Lower leg skin (tissue), 4 donors: ENCODE measurements at places on chromosomes 6 and 20. TPM values are rescaled to one million over a fixed set of nuclear protein-coding genes. Genes with fewer than 3 reads are reported as not detected.
A peak's percentile ranks its signal among the peaks of the same experiment; 100 is the strongest.

The SLC44A4 gene
- 2.1 TPM for total RNA-seq

The BPHL gene
- total RNA-seq, result 30.4 TPM

The TAP1 gene
- total RNA-seq, result 107 TPM

The PPIL4 gene
- 28.1 TPM for total RNA-seq

The PRL gene
- not detected for total RNA-seq

The SLC22A7 gene
- not detected for total RNA-seq

The ARG1 gene
- total RNA-seq, result 239 TPM

The ZBP1 gene
- total RNA-seq, result not detected

The RBM24 gene
- total RNA-seq, result 0.22 TPM

The BPIFB1 gene
- total RNA-seq, result not detected

The COL11A2 gene
- total RNA-seq, result 0.16 TPM

DNA sequence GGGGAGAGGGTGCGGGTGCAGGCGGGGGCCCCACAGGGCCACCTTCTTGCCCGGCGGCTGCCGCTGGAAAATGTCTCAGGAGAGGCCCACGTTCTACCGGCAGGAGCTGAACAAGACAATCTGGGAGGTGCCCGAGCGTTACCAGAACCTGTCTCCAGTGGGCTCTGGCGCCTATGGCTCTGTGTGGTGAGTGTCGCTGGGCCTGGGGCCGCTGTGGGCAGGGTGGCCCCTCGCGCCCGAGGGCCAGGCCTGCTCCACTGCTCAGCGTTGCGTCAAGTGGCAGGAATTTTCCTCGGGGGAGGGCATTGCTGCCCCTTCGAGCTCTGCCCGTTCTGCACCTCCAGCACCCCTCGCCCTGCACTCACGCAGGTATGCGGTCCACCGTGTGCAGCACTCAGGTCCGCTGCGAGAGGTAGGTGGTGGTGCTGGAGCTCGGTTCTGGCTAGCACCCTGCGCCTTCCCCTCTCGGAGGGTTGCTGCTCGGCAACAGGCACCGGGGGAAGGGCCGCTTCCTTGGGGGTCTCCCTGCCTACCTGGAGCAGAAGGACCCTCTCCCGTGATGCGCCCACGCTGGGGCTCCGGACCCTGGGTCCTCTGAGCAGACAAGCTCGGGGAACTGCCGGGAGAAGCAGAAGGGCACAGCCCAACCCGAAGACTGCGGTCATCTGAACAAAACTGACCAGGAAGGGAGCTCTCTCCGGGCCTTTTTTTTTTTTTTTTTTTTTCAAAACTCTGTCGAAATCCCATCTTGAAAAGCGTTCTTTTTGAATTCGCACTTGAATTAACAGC, 674 bp downstream of the MAPK14 start:
- DNase-seq, result peak; percentile 90

DNA sequence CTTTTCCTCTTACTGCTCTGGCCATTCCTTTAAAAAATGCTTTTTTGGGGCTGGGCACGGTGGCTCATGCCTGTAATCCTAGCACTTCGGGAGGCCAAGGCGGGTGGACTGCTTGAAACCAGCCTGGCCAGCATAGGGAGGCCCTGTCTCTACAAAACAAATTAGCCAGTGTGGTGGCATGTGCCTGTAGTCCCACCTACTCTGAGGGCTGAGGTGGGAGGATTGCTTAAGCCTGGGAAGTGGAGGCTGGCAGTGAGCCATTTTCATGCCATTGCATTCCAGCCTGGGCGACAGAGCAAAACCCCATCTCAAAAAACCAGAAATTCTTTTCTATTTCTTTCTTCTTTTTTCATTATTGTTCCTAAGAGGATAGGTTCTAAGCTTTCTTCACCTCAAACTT, 36.9 kb upstream of the RNF144B start:
- DNase-seq, result no peak

DNA sequence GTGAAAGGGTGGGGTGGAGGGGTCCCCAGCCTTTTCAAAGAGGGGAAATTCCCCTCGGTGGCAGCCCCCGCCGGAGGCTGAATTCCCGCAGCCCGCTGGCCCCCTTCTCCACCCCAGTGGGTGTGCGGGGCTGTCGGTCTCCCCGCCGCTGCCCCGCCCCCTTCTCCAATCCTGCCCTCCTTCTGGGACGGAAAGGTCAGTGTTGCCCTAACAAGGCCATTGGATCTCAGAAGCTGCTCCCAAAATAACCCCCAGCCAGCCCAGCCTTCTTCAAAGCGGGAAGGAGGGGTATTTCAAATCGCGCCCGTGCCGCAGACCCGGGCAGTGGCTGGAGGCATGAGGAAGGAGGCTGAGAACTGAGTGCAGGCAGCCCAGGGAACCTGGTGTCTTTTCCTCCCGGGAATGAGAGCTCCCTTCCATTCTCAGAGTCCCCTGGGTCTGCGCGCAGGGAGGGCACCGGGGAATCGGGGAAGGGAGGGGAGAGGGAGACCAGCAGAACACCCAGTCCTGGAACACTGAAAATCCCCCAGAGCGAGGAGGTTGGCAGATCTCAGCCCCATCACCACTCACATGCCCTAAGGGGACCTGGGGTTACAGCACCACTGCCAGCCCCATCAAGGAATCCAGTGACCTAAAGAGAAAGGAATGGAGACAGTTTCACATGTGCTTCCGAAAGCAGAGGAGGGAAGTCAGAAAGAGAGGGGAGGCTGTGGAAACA, at the start of gene JPH2:
JPH2 (minus strand) TSS at position 135 of the 718 bp plus-strand sequence. CDS start 483 bp downstream, outside the sequence.
- DNase-seq, result peak; percentile 33

GRCh38 chr6:81362246-81362645, 390.2 kb downstream of the TENT5A start:
- DNase-seq, result no peak

DNA sequence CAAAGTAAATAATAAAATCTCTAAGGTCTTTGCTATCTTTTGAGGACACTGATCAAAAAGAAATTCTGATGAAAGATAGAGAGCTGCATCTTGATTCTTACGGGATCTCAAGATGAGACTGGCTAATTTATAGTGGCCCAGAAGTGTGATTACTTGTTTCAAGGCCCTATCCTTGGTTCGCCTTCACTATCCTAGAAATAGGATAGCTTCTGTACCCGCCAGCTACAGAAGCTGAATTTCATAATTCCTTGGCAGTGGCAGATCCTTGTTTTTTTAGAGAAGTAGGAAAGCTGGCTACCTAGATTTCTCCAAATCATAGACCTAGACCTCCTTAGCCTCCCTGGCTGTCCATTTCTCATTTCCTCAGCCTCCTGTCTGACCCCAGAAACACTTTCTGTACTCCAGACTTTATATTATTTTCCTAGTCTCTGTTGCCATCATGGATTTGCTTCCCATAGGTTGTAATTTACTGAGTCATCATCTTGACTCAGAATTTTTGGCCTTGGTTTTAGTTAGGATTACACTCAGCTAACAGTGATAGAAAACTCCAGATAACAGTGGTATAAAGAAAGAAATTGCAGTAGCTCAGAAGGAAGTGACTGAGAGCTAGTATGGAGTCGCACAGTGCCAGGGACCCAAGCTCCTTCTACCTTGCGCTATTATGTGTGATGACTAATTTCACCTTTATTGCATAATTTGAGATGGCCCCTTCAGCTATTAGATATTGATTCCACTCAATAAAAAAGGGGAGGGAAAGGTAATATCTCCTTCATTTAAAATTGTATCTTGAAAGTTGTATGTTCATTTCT, 27.7 kb downstream of the PHF3 start:
- no peak for DNase-seq

DNA sequence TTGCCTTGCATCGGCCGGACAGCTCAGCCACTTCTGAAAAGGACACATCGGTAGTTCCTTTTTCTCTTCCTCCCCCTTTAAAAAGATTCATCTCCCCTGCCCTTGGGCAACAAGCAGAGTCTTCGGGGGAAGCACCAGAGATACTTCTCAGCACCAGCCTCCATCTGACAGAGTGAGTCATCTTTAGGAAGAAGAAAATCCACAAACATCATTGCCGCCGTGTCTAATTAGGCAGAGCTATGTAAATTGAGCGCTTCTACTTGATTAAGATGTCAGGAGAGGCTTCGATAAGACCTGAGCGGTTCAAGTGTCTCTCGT, 186.4 kb downstream of the TAF4 start:
- DNase-seq, result no peak

DNA sequence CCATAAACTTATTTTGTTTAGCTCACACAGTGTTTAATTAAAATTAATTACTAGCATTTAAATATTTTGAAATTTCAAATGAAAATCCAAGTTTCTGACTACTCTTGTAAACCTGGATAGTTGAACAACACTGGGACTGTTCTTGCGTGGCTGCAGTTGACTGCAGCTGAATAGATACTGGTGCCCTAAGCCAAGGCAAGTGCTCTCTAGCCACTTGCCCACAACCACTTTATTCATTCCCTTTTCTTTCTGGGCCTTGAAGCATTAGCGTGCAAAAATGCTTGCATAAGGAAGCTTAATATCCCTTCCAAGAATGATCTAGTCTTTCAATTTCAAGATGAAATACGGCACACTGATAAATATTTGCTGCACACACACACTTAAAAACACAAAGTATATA, 676.0 kb upstream of the MARCKS start:
- DNase-seq, result no peak

- no peak for DNase-seq
These were observed 7.5 kb downstream of the HSPA12B start for GRCh38 chr20:3739926-3740451.

DNA sequence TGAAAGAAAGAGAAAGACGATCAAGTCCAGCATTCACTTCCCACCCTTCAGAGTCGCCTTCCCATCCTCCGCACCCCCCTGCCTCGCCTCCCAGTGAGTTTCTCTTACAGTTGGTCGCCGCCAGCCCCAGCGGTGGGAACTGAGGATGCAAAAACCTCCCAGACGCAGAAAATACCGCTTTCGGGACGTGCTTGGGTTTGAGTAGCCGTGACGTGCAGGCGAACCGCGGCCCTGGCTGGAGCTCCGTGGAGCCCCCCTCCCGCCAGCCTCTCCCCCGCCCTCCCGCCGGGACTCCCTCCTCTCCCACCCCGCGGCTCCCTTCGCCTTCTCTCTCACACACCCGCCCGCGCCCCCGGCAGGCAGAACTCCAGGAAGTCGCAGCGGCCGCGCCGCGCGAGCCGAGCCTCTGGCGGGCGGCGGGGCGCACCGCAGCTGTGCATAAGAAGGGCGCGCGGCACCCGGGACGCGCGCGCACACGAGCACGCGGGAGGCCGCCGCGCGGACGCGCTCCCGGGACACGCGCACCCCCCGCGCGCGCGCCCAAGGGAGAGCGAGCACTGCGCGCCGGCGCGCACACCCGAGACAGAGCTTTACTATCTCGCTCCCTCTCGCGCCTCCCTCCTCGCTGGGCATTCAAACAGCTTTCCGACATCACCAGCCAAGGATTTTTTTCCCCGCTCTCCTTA, at the start of gene ADGRB3:
ADGRB3 (plus strand) TSS at position 557 of the 686 bp plus-strand sequence. CDS start 3,394 bp downstream, outside the sequence.
- DNase-seq, result peak; percentile 33

DNA sequence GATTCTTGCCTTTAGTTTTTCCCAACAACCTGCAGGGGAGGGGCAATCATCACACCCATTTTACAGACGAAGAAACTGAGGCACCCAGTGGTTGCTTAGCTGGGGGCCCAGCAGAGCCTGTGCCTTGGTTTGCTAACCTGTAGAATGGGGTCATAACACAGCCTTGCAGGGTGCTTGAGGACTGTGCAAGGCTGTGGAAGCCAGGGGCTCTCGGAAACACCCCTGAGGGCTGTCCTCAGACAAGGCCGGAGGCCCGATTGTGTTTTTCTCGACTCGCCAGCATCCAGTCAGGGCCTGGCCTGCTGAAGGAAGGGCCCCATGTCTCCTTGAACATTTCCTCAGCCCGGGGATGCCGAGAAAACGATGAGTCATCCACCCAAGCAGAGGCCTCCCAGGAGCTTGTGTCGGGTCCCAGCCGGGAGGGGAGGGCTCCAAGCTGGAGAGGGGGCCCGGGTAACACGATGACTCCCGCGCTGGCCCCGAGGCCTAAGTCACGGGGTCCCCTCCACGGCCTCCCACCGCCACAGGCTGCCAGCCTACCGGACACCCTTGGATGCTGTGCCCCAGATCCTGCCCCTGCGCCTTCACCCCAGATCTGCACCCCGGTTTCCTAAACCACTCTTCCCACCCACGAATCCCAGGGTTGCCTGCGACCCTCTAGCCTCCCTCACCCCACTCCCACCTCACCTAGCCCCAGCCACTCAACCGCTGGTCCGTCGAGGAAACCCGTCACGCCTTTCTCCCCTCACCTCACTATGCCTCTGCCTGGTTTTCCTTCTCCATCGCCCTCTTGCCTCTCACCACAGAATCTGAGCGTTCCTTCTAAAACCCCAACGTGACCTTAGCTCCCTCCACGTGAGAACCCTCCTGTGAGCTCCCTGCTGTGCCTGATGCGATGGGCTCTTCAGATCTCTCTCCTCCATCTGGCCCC, 10.6 kb downstream of the NOL4L start:
- no peak for DNase-seq

GRCh38 chr6:52588710-52589091, 11.8 kb upstream of the TRAM2 start:
- no peak for DNase-seq

- DNase-seq, result no peak
These were observed 397.9 kb upstream of the SPTLC3 start for GRCh38 chr20:12610871-12611270.

GRCh38 chr6:148521158-148521557, 178.5 kb downstream of the SASH1 start:
- no peak for DNase-seq

- no peak for DNase-seq
These were observed 1686.4 kb downstream of the GRIK2 start for GRCh38 chr6:103079867-103080266.

DNA sequence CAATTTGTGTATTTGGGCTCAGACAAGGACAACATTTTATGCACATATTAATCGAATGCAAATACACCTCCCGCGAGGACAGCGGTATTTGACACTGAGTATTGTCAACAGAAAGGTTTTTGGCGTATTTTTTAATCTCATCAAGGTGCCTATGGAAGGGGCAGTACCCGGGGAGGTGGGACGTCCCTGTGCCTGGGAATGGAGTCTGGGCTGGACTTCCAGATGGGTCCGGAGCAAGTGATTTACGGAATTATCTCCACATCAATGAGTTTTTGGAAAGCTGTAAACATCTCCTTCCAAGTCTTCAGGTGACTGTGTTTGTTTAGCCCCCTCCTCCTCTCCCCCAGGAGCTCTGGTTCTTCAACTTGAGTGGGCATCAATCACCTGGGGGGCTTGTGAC, 39.8 kb downstream of the PRR18 start:
- DNase-seq, result no peak

DNA sequence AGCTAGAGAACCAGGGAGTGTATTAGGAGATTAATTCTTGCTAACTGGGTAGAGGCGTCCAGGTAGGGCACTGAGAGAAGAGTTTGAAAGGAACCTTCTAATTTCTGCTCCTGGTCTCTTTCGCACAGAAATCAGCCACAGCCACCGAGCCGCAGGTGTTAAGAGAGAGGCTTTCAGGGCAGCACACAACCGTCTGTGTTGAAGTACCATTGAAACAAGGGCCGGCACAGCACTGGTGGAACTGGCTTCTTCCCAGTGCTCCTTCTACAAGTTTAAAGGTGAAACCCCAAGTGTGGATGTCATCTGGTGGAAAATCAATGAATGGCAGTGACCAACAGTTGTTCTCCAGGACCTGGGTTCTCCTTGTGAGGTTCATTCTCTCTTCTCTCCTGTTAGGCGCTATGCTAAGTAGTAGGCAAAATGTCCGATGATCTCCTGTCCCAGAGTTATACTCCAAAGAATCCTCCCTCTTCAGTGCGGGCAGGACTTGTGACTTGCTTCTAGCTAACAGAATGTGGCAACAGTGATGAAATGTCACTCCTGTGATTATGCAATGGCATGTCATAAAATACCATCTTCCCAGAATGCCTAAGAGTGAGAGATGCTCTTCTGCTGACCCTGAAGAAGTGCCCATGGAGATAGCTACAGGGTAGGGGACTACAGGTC, 15.0 kb upstream of the RIN2 start:
- DNase-seq, result no peak
